Transverse colon (tissue), 4 donors: ENCODE measurements at places on chromosomes 16 and 17.

GRCh38 chr17:78105101-78105500 is 23.5 kb downstream of the TMC6 start:
- peak; percentile 3 for DNase-seq

DNA sequence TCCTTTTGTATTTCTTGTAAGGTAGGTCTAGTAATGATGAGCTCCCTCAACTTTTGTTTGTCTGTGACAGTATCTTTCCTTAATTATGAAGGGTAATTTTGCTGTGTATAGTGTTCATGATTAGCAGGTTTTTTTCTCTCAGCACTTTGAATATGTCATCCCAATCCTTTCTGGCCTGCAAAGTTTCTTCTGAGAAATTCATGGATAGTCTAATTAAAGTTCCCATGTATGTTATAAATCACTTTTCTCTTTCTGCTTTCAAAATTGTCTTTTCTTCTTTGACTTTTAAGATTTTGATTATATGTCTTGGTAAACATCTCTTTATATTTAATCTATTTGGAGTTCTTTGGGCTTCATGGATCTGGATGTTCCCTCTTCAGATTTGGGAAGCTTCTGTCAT is 54.3 kb upstream of the ZKSCAN2 start:
- no peak for DNase-seq

DNA sequence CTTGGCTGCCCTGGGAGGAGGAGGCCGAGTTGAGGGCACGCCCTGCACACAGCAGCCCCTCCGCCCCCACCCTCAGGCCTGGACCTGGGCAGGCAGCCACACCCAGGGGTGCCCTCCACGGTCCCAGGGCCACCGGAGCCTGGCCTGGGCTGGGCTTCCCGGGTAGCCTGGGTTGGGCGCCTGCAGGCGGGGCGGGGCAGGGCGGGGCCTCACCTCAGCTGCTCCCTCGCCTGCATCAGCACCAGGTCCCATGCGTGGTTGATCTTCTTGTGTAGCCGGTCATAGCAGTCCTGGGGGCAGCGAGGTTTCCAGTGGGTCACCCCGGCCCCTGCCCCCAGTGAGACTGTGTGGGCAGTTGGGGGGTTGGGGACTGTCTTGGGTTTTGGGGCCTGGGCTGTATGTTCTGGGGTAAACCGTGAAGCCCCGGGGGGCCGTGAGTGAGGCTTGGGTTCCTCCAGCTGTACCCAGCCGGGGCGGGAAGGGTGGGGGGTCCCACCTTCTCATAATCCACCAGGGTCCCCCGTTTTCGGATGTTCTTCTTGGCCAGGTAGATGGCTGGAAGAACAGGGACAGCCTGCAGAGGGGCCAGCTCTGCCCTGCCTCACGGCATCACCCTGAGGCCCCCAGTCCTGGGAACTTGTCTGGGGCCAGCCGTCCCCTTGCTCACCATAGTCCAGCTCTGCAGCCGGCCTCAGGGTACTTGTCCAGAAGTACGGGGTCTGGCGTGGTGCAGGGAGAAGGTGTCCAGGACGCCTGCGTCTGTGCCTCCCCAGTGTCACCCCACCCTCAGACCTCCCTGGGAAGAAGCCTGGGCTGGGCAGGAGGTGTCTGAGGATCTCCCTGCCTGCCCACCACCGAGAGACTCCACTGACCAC is 2.0 kb downstream of the RGS11 start:
- DNase-seq, result peak; percentile 69

GRCh38 chr16:67800338-67800926 is 5.9 kb downstream of the RANBP10 start:
- DNase-seq, result no peak

DNA sequence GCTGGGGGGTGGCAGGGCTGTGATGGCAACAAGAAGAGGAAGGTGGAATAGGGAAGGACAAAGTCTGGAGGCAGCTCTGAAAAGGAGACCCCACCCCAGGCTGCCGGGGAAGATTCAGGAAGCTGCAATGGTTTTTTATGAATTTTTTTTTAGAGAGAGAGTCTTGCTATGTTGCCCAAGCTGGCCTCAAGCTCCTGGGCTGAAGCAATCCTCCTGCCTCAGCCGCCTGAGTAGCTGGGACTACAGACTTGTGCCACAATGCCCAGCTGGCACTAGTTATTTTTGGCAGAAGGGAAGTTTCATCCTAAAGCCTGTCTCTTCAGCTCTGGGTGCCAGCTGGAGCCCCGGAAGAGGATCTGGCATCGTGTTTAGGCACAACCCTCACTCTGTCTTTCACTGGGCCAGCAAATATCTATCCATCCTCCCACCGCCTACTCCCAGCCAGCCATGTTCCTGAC is 1.3 kb upstream of the CES3 start:
- no peak for DNase-seq
